ENCODE measurements at places on chromosomes 4 and X.

GRCh38 chrX:13768939-13769338, 34.4 kb downstream of the OFD1 start:
- DNase-seq: no peak

GRCh38 chr4:123676071-123676889, 279.7 kb downstream of the SPRY1 start:
- DNase-seq: no peak

DNA sequence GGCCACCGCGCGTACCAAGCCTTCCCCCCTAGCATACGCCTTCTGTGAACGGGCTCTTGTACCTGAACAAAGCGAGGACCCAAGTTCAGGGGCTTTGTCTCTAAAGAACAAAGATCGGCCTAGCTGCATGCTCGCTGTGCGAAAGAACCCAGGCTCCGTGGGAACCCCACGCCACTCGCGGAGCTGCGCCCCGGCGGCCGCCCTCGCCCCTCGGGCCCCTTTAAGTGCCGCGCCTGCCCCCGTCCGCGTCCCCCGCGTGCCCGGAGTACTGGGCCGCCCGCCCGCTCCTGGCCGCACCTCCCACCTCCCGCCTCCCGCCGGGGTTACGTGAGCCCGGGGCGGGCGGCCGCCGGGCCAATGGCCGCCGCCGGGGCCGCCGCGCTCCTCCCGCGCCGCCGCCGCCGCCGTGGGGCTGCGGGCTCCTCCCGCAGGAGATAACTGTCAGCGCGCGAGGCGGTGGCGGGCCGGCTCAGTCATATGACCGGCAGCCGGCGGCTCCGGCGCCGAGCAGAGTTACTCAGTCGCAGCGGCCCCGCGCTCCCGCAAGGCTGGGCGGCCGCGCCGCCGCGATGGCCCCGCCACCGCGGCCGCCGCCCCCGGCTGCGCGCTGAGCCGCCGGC, at the start of gene FNIP2:
TSS of gene FNIP2 (plus strand) at position 472 of the 620 bp plus-strand sequence. CDS start 187 bp downstream, outside the sequence.
- peak; percentile 68 for DNase-seq

- DNase-seq: no peak
Measured at GRCh38 chr4:95059663-95060062, 301.9 kb downstream of the BMPR1B start.

DNA sequence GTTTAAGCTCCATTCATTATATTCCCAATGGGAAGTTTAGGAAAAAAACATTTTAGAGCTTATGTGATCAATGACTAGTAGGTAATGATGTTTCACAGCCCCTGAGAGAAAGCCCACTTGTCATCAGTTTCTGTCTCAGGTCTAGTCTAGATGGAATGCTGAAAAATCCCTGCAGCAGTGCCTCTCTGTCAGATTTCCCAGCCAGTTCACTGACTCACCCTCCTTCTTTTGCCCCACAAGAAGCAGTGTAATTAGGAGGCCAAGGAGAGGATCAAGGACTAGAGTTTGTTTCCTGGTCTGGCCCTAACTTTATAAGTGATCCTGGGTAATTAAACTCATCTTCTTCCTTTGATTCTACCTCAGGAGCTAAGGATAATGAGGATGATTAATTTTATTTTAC, 118.7 kb upstream of the ANXA3 start:
- no peak for DNase-seq

DNA sequence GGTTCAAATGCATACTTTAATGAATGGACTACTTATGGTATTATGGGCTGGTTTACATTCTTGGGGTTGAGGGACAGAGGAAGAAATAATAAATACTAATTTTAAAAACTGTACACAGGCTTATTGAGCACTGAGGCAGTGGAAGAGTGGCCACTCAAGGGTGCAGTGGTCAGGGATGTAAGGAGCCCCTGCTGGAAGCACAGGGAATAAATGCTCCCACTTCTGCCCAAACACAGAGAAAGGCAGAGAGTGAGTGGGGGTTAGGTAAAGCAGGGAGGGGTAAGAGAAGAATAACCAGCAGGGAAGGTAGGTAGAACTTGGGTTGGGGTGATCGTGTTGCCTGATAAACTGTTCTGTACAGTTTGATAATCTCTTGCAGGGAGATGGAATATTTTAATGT, 60.0 kb downstream of the GAB1 start:
- no peak for DNase-seq

DNA sequence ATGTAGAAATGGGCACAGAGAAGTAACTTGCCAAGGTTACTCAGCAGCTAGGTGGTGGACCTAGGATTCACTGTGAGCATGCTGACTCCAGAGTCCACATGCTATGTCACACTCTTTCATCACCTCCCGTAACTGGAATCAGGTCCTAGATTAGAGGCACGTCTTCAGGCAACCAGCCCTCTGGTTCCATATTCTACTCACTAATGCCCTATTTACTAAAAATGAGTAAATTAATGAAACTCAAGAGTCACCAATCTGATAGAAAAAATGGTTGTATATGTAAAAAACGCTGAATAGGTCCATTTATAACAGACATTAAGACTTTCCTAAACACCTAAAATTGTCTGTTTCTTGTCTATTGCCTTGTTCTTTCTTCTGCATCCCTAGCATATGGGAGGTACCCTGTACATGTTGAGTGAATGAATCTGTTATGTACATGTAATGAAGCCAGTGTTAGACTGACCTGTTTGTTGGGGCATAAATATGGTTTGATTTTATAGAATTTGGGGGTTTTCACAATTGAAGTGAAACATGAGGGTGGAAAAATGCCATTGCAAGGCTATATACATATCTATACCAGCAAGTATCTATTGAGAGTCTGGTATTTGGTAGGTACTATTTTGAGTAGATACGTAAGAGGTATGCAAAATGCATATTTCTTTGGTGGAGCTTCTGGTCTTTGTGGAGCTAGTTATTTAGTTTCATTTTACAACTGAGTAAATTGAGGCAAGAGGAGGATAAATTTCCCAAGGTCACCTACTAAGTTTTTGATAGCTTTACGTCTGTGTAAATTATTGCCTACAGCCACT, 7.5 kb upstream of the RUFY3 start:
- DNase-seq: peak; percentile 58

DNA sequence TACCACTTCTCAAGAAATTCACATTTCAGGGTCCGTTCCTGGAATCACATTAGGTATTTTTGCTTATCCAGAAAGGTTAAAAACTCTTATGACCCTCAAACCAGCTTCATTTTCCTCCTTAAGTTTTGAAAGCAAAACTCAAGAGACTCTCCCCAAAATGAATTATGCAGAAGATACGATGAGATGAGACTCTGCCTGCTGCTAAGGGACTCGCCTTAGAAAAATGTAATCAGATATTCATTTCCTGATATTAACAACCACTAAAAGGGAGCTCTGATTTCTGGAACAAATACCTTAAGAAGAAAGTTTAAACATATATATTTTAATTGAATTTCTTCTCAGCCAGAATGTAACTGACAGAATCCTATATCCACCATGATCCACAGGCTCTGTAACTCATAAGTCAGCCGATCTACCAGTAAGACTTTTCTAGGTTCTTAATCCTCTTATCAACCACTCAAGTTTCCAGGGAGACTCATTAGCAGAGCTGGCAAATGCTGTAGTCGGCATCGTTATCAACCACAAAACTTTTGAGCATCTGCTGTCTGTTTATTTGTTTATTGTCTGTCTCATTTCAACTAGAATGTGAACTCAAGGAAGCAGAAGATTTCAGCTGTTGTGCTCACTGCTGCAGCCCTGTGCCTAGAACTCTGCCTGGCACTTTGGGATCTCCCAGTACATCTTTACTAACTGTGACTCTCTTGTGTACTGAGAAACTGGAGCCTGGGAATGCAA, 112.5 kb downstream of the LDB2 start:
- DNase-seq: no peak

- DNase-seq: no peak
Measured at GRCh38 chr4:115272185-115272584, 158.8 kb upstream of the NDST4 start.

DNA sequence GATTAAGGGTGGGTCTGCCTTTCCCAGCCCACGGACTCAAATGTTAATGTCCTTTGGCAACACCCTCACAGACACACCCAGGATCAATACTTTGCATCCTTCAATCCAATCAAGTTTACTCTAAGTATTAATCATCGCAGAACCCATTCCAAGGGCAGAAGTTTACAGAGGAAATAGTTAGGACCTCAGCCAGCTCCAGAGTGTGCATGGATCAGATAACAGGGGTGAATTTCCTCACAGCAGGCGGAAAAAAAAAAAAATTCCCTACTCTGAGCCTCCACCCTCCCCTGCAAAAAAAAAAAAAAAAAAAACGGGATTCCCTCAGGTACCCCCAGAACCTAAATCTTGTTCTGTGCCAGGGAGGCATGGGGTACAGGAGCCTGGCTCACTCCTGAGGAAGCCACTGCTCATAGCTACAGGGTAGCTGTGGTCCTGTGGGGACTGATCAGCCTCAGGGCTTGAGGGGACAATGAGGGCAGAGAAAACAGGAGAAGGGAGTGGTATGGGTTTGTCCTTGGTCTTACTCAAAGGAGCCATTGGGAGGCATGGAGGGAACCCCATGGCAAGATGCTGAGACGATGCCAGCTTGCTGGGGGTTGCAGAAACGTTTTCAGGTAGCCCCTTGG, 113.0 kb downstream of the DHRSX start:
- no peak for DNase-seq

DNA sequence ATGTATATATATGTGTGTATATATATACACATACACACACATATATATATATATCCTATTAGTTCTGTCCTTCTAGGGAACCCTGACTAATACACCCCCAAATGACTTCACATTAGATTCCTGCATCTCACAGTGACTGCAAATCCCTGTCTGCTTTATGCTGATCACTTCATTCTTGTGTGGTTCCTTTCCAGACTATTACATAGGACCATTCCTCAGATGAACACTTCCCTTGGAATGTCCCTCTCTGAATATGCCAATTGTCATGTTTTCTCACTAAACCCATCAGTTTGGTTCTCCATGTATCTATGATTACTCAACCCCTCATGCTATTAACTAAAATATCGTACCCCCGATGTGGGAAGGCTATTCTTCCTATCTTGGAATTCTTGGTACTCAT, 605.2 kb upstream of the NR3C2 start:
- no peak for DNase-seq

DNA sequence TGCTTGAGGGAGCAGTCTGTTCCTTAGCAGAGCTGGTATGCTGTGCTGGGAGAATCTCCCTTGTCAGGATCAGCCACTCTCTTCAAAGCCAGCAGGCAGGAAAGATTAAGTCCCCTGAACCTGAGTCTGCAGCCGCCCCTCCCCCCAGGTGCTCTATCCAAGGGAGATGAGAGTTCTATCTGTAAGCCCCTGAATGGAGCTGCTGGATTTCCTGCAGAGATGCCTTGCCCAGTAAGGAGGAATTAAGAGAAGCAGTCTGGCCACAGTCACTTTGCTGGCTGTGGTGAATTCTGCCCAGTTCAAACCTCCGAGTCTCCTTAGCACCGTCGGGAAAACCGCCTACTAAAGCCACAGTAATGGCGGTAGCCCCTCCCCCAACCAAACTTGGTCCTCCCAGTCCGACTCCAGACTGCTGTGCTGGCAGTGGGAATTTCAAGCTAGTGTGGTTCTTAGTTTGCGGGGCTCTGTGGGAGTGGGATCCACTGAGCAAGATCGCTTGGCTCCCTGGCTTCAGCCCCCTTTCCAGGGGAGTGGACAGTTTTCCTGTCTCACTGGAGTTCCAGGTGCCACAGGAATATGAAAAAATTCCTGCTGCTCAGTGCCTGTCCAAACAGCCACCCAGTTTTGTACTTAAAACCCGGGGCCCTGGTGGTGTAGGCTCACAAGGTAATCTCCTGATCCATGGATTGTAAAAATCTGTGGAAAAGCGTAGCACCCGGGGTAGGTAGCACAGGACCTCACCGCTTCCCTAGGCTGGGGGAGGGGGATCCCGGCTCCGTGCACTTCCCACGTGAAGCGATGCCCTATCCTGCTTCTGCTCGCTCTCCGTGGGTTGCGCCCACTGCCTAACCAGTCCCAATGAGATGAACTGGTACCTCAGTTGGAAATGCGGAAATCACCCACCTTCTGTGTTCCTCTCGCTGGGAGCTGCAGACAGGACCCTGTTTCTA, 38.0 kb downstream of the RAB28 start:
- no peak for DNase-seq

GRCh38 chr4:41217374-41217773, 3.0 kb upstream of the APBB2 start:
- DNase-seq: no peak

DNA sequence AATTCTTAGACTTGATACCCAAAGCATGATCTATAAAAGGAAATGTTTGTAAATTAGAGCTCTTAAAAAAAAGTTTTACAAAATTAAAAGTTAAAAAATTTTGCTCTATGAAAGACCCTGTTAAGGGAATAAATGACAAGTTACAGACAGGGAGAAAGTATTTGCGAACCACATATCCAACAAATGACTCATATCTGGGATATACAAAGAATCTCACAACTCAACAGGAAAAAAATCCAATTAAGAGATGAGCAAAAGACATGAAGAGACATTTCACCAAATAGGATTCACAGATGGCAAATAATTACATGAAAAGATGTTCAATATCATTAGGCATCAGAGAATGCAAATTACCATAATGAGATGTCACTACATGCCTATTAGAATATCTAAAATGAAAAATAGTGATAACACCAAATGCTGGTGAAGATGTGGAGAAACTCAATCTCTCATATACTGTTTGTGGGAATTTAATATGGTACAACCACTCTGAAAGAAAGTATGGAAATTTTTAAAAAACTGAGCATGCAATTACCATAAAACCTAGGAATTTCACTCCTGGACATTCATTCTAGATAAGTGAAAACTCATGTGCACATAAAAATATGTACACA, 100.8 kb upstream of the EOLA2 start:
- DNase-seq: no peak

GRCh38 chrX:107447642-107448041, 1.8 kb upstream of the FRMPD3 start:
- no peak for DNase-seq

- DNase-seq: no peak
Measured at GRCh38 chr4:10093801-10094552, 22.6 kb downstream of the WDR1 start.

DNA sequence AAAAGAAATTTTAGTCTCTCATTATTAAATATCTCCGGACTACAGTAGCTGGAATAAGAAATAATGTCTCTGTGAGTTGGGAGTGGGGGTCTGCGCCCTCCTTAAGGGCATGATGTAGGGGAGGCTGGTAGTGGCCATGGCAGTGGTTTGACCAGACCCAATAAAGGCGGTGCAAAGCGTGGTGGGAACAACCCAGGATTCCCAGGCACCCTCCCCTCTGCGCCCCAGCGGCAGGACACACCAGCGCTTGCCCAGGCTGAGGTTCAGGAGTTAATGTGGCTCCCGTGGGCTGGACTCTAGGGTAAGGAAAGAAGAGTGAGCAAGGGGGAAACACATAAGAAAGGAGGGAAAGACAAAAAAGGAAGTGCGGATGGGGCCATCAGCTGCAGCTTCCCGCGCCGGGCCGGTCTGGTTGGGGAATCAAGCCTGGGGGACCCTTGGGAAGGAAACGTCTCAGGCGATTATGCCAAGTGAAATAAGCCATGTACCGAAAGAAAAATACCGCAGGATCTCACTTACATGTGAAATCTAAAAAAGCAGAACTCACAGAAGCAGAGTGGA, 157.5 kb upstream of the SMIM31 start:
- DNase-seq: no peak

DNA sequence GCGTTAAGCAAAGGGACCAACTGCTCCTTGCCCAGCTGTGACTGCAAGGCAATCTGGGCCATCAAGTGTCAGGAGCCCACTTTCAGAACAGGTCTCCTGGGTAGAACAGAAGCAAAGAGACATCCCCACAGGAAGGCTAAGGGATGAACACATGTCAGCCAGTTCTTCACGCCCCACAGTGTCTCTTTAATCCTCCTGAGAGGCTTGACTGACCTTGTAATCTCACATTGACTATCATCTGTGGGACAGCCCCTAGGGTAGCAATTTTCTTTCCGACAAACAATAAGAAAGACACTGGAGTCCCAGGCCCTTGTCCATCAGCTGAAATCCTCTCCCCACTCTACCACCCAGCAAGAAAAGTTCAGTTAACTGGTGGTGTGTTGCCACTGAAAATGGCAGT, 1.0 kb downstream of the CHRDL1 start:
- no peak for DNase-seq
